ENCODE measurements at places on chromosomes 6 and 20.

- no peak for DNase-seq
Observed at GRCh38 chr6:142482249-142482648, 180.4 kb downstream of the ADGRG6 start.

GRCh38 chr6:39054577-39055142 lies 6.1 kb downstream of the GLP1R start:
- no peak for DNase-seq

GRCh38 chr6:21219241-21219640 lies 374.3 kb upstream of the SOX4 start:
- DNase-seq, result no peak

GRCh38 chr20:7656687-7657467 lies 283.4 kb downstream of the HAO1 start:
- DNase-seq, result no peak

DNA sequence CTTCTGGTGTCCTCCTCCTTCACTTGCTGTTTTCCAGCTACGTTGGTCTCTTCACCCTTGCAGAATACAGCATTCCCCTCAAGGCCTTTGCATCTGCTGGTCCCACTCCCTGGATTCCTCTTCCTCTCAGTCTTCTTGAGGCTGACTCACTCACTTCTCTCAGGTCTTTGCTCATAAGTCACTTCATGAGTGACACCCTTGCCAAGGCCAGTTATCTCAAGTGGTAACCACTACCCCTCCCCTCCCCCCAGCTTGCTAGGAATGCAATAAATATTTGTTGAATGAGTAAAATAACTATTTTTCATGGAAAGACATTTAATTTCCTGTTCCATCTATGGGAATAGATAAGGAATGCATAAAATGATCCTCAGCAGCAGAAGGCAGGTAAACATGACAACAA lies 131.7 kb downstream of the PLCB4 start:
- no peak for DNase-seq

GRCh38 chr6:90160013-90160412 lies 136.6 kb downstream of the BACH2 start:
- DNase-seq, result no peak

Data from dermis microvascular lymphatic vessel endothelial cell (primary cell).